ENCODE measurements at places on chromosomes 4 and X. TPM values are rescaled to one million over a fixed set of nuclear protein-coding genes. Genes with fewer than 3 reads are reported as not detected.

GLRB gene
- total RNA-seq, result 9.9 TPM

UNC5C gene
- 2.1 TPM for total RNA-seq

LEF1 gene
- total RNA-seq, result 0.32 TPM

GRCh38 chrX:45070116-45071007 is 130.3 kb downstream of the DIPK2B start:
- DNase-seq, result no peak

DNA sequence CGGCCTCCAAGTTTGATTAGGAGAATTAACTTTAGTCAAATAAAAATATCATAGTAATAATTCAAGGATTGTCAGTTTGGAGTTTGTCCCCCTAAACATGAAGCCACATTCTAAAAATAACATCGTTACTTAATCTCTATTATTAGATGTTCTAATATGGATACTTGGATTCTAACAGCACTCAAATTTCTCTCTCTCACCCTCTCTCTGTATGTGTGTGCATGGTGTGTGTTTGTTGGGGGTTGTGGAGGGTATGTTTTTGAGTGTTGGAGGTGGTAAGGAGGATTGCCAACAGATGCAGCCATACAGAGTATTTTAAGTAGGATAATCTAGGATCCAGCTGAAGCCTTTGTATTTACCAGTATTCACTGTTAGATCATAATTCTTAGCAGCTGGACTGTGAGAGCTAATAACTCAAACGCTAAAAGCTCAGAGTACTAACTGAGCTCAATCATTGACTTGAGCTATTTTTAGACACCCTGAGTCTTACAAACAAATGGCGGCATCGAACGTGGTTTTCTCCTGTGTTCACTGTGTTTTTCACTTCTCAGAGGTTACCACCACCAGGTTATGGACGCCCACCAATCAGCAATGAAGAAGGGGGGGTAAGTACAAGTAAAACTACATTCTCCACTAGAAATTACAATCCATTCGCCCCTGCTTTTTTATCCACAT is 8.8 kb downstream of the ENAM start:
- DNase-seq, result no peak

All from Right ventricle myocardium inferior (tissue), 1 donor.